ENCODE measurements at places on chromosomes 1 and 21. TPM values are rescaled to one million over a fixed set of nuclear protein-coding genes. Genes with fewer than 3 reads are reported as not detected.

DNA sequence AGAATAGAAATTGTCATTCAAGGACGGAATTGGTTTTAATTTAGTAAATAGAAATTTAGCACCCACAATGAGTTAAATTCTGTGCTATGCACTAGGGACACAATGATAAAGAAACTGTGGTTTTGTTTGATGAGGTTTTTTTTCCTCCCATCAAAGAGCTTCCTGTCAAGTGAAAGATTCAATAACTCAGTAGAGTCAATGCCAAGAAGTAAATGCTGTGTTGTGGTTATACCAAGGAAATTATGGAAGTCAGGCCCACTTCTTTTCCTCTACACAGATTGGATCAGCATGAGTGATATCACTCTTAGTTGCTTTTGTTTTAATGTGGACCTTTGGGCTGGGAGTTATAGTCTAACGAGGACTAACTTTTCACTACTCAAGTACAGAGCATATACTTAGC, 1269.6 kb upstream of the ADGRL2 start:
- H3K27ac ChIP-seq: no peak overlapping the region
- H3K36me3 ChIP-seq: no peaks in the 10 kb centered on the region
- no peaks in the 10 kb centered on the region for H3K27me3 ChIP-seq
- H3K4me3 ChIP-seq: no peak overlapping the region

- H3K27ac ChIP-seq: no peak overlapping the region
- peaks cover 3% of the 10 kb centered on the region for H3K4me1 ChIP-seq
- H3K27me3 ChIP-seq: no peaks in the 10 kb centered on the region
- no peak overlapping the region for H3K4me3 ChIP-seq
- no peak for DNase-seq
- no peaks in the 10 kb centered on the region for H3K36me3 ChIP-seq
These were observed 2.1 kb upstream of the CAPN9 start for GRCh38 chr1:230745071-230745470.

DNA sequence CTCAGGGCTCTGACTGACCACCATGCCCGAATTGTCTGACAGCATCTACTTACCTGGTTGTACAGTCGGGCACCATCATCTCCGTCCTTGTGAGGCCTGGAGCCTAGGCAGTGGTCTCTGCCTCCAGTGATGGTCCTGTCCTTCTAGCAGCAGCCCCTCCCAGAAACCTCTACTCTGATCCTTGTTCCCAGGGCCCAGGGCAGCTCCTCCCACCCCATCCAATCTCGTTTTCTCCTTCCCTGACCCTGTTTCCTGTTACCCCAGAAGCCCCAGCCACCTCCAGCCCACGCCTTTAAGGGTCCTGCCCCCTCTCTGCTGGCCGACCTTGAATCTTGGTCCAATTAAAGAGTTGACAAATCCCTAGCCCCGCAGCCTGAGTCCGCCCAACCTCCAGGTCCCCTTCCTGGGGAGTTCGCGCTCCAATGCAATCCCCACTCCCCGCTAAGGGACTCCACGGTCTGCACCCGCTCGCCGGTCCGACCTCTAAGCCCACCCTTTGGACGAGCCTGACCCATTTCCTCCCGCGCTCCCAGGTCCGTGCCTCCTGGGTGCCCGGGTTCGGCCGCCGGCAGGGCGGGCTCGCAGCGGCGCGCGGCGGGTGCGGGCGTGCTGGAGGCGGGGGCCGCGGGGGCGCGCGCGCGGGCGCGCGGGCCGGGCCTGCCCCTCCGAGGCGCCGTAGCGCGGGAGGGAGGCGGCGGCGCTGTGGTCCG, at the start of gene B4GALT2:
B4GALT2 (plus strand) TSS at position 660 of the 710 bp plus-strand sequence. CDS start 1,951 bp downstream, outside the sequence.
- DNase-seq: peak; percentile 80
- H3K27ac ChIP-seq: peak within 1 kb of the TSS; percentile 46
- H3K27me3 ChIP-seq: no peaks in the 10 kb centered on the region

GRCh38 chr1:3432306-3432705, 22.2 kb upstream of the ARHGEF16 start:
- H3K27me3 ChIP-seq: no peaks in the 10 kb centered on the region
- no peaks in the 10 kb centered on the region for H3K4me1 ChIP-seq
- H3K4me3 ChIP-seq: no peak overlapping the region
- H3K27ac ChIP-seq: no peak overlapping the region
- no peaks in the 10 kb centered on the region for H3K36me3 ChIP-seq

DNA sequence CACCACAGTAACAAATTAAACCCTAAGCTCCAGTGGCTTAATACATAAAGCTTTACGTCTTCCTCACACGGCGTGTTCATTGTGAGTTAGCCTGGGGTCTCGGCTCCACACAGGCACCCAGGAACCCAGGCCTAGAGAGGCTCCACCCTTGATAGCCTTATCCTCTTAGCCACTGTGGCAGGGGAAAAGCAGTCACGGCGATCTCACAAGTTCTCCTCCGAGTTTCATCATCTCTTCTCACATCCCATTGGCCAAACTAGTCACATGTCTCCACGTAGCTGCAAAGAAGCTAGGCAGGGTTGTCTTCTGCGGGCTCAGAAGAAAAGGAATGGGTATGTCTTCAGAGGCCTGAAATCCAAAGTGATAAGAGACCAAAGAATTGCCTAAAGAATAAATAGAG, 122.3 kb upstream of the GRIK3 start:
- H3K27ac ChIP-seq: no peak overlapping the region
- no peaks in the 10 kb centered on the region for H3K27me3 ChIP-seq
- no peaks in the 10 kb centered on the region for H3K4me1 ChIP-seq
- H3K4me3 ChIP-seq: no peak overlapping the region
- DNase-seq: no peak

DNA sequence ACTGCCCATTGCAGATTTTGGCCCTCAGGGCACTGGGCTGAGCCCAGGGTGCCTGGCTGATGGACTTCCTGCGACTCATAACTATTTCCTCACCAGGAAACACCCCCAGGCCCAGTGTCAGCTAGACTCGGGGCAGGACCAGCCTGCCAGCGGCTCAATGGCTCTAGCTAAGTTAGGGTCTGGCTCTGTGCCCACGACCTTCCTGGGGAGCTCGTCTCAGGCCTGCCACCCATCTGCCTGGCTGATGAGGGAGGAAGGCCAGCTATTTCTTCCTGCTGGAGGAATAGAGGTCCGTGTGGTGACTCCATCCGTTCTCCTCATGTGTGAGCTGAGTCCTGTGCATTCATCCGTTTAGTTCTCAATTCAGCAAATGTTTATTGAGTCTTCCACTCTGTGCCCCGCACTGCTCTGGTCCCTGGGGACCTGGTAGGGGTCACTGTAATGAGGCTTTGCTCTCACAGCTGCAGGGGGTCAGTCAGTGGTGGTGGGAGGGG, 44.5 kb downstream of the KIRREL1 start:
- peaks cover 3% of the 10 kb centered on the region for H3K36me3 ChIP-seq
- H3K27ac ChIP-seq: peak overlapping the region; percentile 2
- no peaks in the 10 kb centered on the region for H3K27me3 ChIP-seq
- peaks cover 13% of the 10 kb centered on the region for H3K4me1 ChIP-seq
- H3K4me3 ChIP-seq: no peak overlapping the region

The SPOCD1 gene
- total RNA-seq: 1.3 TPM

GRCh38 chr1:86926883-86927282, 12.4 kb downstream of the HS2ST1 start:
- H3K27ac ChIP-seq: no peak overlapping the region
- peaks cover 5% of the 10 kb centered on the region for H3K36me3 ChIP-seq
- H3K27me3 ChIP-seq: no peaks in the 10 kb centered on the region
- H3K4me3 ChIP-seq: no peak overlapping the region

DNA sequence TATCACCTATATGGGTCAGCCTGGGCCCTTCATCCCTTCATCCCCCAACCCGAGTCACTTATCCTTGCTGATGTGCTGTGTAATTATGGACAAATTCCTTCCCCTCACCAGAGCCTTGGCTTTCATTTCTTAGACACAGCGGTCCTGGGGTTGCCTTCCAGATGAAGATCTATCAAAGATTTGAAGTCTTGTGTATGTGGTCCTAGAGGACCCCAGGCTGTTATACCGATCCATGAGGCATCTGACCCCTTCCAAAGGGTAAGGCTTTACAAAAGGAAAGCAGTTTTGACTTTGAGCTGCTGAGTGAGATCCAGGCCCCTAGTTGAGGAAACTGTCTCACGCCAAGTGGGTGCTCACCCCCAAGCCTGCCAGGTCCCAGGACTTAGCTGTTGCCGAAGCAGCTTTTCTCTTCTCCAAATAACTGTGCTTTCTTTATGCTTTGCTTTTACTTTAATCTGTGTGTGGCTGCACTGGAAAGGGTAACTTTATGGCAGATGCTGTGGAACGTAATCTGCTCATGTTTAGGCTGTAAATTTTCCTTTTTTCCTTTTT, 37.6 kb downstream of the MAN1C1 start:
- H3K27me3 ChIP-seq: no peaks in the 10 kb centered on the region
- peaks cover 4% of the 10 kb centered on the region for H3K4me1 ChIP-seq
- no peak overlapping the region for H3K4me3 ChIP-seq
- DNase-seq: peak; percentile 22
- no peak overlapping the region for H3K27ac ChIP-seq

GRCh38 chr21:44991538-44992483, 52.0 kb downstream of the SLX9 start:
- H3K27ac ChIP-seq: no peak overlapping the region
- no peak for DNase-seq
- no peak overlapping the region for H3K4me3 ChIP-seq
- no peaks in the 10 kb centered on the region for H3K36me3 ChIP-seq
- H3K4me1 ChIP-seq: no peaks in the 10 kb centered on the region
- H3K27me3 ChIP-seq: no peaks in the 10 kb centered on the region

- no peaks in the 10 kb centered on the region for H3K4me1 ChIP-seq
- DNase-seq: no peak
- no peak overlapping the region for H3K27ac ChIP-seq
- no peak overlapping the region for H3K4me3 ChIP-seq
These were observed 108.7 kb upstream of the TTC34 start for GRCh38 chr1:2910211-2910610.

DNA sequence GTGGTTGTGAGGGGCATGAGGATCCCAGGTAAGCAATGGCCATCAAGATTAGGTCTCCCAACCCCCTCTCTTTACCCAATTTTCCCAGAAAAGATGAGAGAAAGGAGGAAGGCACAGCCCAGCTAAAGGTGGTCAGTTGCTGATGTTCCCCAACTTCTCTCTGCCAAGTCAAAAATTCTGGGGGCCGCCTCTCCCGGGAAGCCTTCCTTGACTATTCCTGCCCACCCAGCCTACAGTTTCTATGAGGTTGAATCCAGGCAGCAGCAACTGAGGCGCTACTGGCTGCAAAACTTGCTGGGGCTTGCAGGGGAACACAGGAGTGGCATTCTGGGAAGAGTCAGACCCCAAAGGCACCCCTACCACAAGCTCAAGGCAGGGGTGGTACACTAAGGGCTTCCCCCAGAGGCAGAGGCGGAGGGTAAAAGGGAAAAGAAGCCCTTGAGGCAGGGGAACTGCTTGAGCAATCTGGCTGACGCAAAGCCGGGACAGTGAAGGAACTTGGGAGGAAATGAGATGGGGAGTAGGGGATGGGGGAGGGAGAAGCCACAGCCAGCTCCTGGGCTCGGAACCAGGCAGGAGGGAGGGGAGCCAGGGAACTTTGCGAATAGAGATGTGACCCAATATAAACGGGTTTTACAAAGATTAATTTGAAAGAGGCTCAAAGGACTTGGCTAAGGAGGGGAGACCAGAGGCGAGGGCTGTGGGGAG, 31.2 kb downstream of the SDC3 start:
- H3K36me3 ChIP-seq: peaks cover 24% of the 10 kb centered on the region
- no peak for DNase-seq
- no peak overlapping the region for H3K4me3 ChIP-seq
- H3K27me3 ChIP-seq: no peaks in the 10 kb centered on the region
- H3K4me1 ChIP-seq: no peaks in the 10 kb centered on the region

GRCh38 chr1:76867342-76868130, at the start of gene ST6GALNAC5:
ST6GALNAC5 (plus strand) TSS chr1:76867480.
- H3K36me3 ChIP-seq: no peaks in the 10 kb centered on the region
- peak; percentile 77 for DNase-seq
- no peaks in the 10 kb centered on the region for H3K4me1 ChIP-seq

- no peak for DNase-seq
- no peaks in the 10 kb centered on the region for H3K4me1 ChIP-seq
- H3K27me3 ChIP-seq: no peaks in the 10 kb centered on the region
- H3K4me3 ChIP-seq: no peak overlapping the region
These were observed 209.6 kb downstream of the BACH1 start for GRCh38 chr21:29508301-29508700.

The SPRR2D gene
- total RNA-seq: 0.42 TPM

- no peaks in the 10 kb centered on the region for H3K27me3 ChIP-seq
- DNase-seq: peak; percentile 57
- no peak within 1 kb of the TSS for H3K4me3 ChIP-seq
- H3K36me3 ChIP-seq: no peaks in the 10 kb centered on the region
- H3K4me1 ChIP-seq: no peaks in the 10 kb centered on the region
These were observed at the start of gene KRTAP10-6 for GRCh38 chr21:44592446-44593311. KRTAP10-6 (minus strand) TSS chr21:44592505; CDS start chr21:44592484, 21 bp downstream.

DNA sequence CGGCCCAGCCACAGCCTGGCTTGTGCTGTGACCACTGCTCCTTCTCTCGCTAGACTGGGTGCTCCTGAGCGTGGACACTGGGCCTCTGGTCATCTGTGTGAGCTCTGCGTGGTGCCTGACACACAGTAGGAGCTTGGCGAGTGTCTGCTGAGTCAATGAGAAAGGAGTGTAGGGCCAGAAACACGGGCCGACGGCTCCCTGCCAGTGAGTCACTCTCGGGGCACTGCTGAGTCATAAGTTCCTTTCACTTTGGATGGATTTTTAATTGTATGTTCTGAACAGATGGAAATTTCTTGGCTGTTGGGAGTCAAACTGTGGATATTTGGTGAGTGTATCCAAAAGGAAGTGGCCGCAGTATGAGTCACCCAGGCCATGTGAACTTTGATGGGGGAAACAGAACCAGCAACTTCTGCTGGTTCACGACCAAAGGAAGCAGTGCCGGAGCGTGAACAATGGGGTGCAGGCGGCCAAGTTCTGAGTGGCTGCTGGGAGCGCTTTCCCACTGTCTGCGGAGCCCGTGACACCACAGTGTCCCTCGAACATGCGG, 41.0 kb upstream of the COL18A1 start:
- no peaks in the 10 kb centered on the region for H3K36me3 ChIP-seq
- H3K27ac ChIP-seq: peak overlapping the region; percentile 56
- H3K4me3 ChIP-seq: no peak overlapping the region
- no peak for DNase-seq

DNA sequence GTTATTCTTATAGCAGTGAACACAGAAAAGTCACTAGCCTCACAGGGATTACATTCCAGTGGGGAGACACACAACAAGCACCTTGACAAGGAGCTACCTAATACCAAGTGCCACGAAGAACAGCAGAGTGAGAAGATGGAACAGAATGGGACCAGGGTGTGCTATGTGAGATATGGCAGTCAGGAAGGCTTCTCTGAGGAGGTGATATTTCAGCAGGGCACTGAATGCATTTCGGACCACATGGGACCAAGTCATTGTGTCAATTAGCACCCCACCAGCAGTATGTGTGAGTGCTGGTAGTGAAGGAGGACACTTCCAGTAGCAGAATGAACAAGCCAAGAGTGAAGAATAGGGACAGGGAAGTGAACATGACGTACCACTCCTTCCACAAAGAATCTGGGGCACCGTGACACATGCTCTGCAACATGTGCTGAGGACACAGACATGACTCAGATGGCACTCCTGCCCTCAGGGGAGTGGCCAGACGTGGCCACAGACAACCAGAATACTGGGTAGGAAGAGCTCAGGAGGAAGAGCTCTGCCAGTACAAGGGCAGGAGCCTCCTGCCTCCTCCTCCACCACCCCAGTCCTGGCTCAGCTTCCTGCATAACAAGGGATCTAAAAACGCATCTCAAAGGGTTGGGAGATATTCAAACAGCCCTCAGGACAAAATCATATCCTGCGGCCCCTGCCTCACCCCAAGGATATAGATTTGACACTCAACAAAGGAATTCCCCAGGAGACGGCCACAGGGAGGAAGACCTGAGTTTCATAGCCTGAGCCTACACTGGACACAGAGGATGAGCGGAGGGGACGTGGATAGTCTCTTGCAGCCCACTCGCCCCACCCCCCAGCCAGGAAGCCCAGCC, 102.5 kb downstream of the TRABD2B start:
- H3K4me3 ChIP-seq: no peak overlapping the region
- H3K27me3 ChIP-seq: no peaks in the 10 kb centered on the region
- H3K27ac ChIP-seq: no peak overlapping the region
- H3K4me1 ChIP-seq: peaks cover 6% of the 10 kb centered on the region

Data from endodermal cell (in vitro differentiated cells).